HS-5 (cell line): ENCODE measurements at places on chromosomes 13 and 19.

DNA sequence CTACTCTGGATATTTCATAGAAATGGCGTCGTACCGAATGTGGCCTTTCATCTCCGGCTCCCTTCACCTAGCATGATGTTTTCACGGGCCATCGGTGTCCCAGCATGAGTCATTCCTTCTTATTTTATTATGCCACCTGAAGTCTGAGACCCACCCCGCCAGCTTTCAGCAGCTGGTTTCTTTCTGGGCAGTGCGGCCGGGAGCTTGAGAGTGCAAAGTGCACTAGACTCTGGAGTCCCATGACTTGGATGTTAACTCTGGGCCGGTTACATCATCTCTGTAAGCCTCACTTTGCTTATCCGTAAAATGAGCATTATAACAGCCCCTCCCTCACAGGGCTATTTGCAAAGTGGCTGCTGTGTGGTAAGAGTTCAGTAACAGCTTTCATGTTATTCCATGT is 5.8 kb upstream of the KMT5C start:
- DNase-seq: no peak

GRCh38 chr13:100128373-100128772 is 39.5 kb downstream of the PCCA start:
- no peak for DNase-seq

DNA sequence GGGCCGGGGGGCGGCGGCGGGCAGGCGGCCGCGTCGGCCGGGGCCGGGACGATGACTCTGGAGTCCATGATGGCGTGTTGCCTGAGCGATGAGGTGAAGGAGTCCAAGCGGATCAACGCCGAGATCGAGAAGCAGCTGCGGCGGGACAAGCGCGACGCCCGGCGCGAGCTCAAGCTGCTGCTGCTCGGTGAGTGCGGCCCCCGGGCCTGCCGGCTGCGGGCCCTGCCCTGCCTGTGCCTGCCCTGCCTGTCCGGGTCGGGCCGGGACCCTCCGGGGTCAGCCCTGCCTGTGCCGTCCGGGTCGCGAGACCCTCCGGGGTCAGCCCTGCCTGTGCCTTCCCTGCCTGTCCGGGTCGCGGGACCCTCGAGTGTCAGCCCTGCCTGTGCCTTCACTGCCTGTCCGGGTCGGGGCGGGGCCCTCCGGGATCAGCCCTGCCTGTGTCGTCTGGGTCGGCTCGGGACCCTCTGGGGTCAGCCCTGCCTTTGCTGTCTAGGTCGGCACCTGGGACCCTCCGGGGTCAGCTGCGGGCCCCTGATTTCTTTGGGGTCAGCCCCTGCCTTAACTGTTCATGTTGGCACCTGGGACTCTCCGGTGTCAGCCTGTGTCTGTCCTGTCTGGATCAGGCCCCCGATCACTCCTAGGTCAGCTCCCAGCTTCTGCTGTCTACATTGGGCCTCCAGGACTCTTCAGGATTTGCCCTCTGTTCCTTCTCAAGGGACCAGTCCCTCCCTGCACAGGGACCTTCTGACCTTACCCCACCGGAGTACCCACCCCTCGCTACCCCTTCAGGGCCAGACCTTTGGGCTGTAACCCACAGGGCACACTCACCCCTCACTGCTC is 659 bp downstream of the GNA11 start:
- no peak for DNase-seq

- DNase-seq: no peak
These were observed 9.8 kb downstream of the IRS2 start for GRCh38 chr13:109776575-109776974.

- DNase-seq: peak; percentile 65
These were observed 709 bp downstream of the DPP9 start for GRCh38 chr19:4722671-4723594.
